Stromal cell of bone marrow (primary cell): ENCODE measurements at places on chromosomes 5 and 9.

DNA sequence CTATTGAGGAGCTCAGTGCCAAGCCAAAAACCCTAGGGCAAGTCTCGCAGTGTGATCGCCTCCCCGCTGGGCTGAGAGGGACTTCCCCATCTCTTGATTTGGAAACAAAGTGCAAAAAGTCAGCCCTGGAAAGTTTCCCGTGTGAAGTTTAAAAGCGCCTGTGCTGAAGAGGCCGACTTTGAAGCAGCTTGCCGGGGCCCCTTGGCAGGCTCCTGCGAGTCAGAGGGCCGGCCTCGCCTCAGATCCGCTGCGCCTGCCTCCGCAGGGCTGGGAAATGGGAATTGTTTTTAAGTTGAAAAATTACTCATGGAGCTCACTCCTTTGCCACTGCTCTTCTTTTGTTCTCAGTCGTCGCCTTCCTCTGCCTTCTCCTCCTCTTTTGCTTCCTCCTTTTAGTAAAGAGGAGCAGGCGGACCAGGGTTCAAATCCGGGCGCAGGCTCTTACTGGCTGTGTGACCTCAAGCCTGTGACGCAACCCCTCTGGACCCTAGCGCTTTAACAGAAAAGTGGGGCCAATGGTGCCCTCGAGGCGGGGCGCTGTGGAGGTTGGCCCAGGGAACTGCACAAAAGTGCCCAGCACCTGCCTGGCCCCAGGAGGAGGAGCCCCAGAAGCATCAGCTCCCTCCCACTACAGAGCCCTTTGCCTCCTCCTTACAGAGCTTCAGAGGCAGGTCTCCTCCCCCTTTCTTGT lies 14.7 kb upstream of the LHX2 start:
- DNase-seq, result no peak

DNA sequence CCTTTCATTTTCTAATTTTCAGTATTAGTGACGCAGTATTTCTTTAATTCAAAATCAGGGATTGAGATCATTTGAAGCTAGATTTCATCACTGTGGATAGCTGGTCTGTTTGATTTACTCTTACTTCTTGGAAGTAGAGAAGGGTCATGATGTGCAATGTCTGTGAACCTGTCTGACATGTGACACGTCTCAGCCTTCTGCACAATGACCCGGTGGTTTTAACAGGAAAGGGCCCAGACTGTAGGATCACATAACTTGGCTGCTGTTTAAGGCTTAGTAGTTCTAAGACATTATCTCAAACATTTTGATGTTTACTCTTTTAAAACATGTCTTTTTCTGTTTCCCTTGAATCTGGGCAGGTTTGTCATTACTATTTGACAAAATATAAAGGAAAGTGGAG lies 823.3 kb upstream of the NUDT12 start:
- DNase-seq, result no peak

GRCh38 chr5:58496488-58496887 lies 5.3 kb downstream of the GAPT start:
- no peak for DNase-seq

DNA sequence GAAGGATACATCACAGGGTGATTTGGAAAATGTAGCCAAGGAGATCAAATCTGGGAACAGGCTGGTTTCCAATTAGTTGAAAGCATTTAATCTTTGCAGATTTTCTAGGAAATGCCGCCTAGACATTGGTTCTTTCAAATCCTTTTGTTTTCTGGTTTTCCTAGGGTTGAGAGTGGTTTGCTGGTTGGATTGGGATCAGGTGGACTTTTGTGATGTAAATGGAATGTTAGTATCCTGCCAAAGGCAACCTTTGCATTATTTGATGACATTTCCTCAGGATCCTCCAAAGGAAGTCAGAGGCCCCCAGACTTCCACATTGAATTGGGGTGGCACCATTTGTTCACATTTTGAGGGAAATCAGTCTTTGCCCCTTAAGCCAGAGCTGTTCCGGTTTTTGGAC lies 245.5 kb upstream of the RPS23 start:
- DNase-seq, result no peak

DNA sequence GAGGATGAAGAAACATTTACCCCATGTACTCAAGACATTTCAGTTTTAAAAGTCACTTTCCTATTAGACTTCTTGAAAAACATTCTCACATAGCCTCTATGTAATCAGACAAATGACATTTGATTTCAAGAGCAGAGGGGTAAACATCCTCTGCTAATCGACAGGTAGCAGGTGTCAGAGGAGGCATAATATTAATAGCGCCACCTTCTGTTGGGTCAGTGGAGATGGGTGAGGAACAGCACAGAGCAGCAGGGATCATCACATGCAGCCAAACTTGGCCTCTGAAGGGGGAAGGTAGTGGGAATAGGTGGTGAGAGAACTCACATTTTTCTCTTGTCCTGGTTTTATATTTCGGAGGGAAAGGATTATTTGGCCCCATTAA lies 3.3 kb upstream of the LSM11 start:
- no peak for DNase-seq

DNA sequence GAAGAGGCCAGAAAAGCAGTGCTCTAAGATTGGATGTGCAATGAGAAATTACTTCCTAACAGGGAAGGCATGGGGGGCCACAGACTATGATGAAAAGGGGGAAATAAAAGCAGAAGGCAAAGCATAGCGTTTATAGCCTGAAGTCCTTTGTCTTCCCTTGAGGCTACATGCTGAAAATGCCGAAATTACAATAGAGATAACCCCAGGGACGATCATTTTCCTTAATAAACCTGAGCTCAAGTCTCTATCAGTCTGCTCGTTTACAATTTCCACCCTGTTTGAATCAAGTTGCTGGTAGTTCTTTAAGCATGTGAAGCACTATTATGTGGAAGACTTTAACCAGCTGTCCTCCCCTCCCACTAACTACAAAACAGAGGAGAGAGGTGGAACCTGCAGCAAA lies 60.4 kb downstream of the FREM1 start:
- DNase-seq, result no peak

GRCh38 chr9:38274800-38275199 lies 117.7 kb upstream of the ALDH1B1 start:
- no peak for DNase-seq
